ENCODE measurements at places on chromosomes 2 and 18.

- no peak for DNase-seq
These were observed 8.0 kb downstream of the RAMP1 start for GRCh38 chr2:237867465-237867864.

DNA sequence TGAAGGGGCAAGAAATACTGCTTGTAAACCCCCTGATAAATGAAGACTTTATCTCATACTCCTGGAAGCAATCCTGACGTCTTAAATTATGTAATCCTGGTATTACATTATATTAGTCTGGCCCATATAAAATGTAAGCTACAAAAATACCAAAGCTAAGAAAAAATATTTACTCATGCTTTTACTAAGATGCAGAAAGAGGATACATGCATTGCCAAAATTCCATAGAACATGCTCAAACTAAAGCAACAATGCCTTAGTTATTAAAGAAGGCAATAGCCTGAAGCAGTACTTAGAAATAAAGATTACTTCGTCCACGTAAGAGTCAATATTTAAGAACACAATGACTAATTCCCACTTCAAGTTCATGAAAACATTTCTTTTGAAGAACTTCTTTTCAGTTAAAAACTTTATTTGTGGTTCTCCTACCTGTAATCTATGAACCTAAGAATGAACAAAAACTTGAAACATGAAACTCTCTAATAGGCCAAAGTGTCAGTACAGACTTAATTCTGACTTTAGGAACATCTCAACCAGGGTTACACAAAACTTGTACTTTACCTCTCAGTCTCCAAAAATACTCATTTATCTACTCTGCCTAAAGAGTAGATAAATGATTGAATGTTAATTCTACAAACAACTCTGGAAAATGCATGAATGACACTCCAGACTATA lies 117.3 kb downstream of the THADA start:
- DNase-seq: no peak

GRCh38 chr2:190589008-190589407 lies 54.5 kb upstream of the NEMP2 start:
- DNase-seq: no peak

- DNase-seq: no peak
These were observed 259.3 kb downstream of the ZNF407 start for GRCh38 chr18:74856928-74857327.

DNA sequence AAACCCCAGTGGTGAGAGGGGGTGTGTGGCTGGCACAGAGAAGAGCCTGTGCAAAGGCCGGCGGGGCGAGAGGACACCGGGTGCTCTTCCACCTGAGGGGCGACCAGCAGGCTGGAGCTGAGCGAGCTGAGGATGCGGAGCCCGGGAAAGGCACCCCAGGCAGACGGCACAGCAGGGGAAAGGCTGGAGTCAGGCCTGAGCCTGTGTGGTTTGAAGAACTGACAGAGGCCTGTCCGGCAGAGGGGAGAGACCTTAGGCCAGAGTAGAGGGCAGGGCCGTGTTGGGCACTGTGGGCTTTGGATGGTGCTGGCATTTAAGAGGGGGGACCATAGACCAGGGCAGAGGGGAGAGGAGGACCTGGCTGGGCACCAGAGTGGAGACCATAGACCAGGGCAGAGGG lies 149.8 kb downstream of the RTP5 start:
- DNase-seq: no peak

DNA sequence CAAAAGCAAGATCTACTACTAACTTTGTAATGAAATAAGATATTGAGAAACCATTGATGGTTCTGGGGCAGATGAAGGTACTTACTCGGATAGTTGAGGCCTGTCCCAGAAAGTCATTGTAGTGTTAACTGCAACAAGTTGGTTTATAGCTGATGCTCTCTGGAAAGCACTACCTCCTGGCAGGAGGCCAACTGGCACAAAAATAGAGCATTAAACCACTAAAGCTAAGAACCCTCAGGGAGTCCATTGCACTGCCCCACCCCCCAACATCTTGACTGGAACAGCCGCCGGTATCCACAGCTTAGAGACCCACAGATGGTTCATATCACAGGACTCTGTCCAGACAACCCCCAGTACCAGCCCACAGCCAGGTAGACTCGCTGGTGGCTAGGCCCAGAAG lies 552.5 kb upstream of the CRIM1 start:
- DNase-seq: no peak

DNA sequence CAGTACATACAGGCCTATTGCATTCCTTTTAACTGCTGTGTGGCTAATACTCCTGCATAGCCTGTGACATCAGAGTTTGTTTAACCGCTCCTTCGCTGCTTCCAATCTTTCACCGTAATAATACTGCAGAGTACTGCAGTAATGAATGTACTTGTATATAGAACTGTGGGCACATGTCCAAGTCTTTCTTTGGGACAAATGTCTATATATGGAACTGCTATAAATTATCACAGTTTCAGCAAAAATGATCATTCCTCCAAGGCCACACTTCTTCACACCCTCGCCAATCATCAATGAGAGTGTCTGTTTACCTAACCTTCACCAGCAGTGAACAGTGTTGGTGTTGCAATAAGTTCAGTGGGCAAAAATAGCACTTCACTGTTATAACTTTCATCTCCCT lies 230.4 kb downstream of the SP3 start:
- no peak for DNase-seq

GRCh38 chr2:32108111-32108510 lies 44.8 kb downstream of the SPAST start:
- DNase-seq: no peak

- no peak for DNase-seq
These were observed 82.1 kb upstream of the TANK start for GRCh38 chr2:161078211-161078539.

DNA sequence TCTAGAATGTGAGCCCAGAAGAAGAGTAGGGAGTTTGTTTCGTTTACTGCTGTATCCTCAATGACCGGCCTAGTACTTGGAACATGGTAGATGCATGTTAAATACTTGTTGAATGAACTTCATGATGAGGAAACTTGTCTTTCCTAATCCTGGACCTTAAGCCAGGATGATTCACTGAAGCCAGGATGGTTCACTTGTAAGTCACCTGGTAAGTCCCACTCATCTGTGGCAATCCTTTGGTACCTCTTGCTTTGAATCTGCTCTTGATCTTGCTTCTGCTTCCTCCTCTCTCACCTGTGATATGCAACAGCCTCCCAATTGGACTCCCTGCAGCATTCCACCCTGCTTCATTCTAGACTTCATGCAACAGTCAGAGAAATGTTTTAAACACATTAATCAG lies 43.6 kb downstream of the QPCT start:
- DNase-seq: no peak

DNA sequence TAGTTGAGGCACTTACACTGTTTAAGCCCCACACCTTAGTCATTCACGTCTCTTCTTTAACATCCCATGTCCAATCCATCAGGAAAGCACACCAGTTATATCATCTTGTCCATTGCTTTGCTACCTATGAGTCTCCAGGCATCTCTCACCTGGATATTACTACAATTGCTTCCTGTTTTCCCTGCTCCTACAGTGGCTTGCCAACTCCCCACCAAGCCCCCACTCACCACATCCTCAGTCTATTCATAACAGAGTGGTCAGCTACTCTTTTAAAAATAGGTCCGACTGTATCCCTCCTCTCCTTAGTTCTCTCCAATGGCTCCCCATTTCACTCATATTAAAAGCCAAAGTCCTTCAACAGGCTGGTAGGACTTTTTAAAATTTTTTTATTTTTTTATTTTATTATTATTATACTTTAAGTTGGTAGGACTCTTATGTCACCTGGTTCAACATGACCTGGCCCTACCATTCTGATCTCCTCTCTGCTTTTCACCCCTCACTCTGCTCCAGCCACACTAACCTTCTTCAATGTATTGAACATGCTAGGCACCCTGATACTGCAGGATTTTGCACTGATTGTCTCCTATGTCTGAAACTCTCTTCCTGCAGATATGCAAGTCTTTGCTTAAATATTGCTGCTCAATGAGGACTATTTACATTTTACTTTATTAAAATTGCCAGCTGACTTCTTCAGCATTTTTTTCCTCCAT lies 253.2 kb downstream of the CYRIA start:
- DNase-seq: no peak
